Fibroblast of lung (primary cell): ENCODE measurements at places on chromosomes 6 and 20.

GRCh38 chr6:157962601-157963302 lies 18.9 kb upstream of the SYNJ2 start:
- peaks cover 10% of the 10 kb centered on the region for H3K4me1 ChIP-seq
- no peak overlapping the region for H3K4me3 ChIP-seq
- peak overlapping the region; percentile 91 for H3K27ac ChIP-seq
- peak; percentile 77 for DNase-seq
- no peaks in the 10 kb centered on the region for H3K36me3 ChIP-seq
- H3K27me3 ChIP-seq: no peaks in the 10 kb centered on the region

DNA sequence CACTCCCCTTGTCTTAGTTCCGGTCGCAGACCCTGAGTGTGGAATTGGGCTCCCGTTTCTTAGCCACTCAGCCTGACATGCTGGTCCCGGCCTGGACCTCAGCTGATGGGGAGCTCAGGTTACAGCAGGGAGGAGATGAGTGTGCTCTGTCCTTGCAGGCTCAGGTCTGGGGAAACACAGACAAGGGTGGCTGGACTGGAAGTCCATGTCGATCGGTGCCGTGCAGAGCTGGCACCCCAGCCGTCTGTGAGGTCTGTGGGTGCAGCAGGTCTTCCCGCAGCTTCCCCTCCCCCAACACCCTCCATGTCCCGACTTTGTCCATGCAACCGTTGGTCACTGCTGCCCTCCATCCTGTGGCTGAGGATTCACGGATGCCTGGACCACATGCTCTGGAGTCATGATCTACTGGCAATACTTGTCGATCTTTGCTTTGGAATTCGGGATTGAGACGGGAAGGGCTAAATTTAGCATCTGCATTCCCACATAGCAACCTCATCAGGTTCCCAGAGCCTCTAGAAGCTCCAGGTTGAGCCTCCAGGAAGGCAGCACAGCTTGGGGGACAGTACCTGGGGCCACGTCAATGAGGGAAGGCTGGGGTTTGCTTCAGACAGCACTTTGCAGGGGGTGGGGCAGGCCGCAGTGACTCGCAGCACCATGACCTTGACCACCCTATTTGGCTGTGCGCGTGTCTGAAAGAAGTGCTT lies 118.8 kb downstream of the PSMB1 start:
- H3K4me1 ChIP-seq: peaks cover 14% of the 10 kb centered on the region
- no peak overlapping the region for H3K27ac ChIP-seq
- no peak overlapping the region for H3K4me3 ChIP-seq
- no peaks in the 10 kb centered on the region for H3K27me3 ChIP-seq
- H3K36me3 ChIP-seq: no peaks in the 10 kb centered on the region
- peak; percentile 18 for DNase-seq

GRCh38 chr6:28371706-28372451 lies 22.1 kb downstream of the ZKSCAN3 start:
- no peaks in the 10 kb centered on the region for H3K27me3 ChIP-seq
- H3K4me3 ChIP-seq: no peak overlapping the region
- H3K27ac ChIP-seq: no peak overlapping the region
- H3K4me1 ChIP-seq: no peaks in the 10 kb centered on the region
- no peak for DNase-seq

DNA sequence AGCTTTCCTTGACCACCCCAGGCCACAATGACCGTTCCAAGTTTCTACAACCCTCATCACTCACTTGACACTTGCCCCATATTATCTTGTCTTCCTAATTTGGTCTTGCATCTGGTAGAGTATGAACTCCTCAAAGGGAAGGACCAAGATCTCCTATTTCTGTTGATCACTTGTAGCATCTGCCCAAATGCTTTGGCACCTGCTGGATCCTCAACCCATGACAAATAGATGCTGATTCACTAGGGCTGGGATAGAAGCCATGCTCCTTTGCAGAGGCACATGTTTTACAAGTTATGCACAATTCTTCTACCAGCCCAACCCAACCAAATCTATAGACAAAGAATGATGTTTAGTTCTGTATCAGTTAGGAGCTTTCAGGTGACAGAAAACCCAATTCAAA lies 110.7 kb downstream of the UNC5CL start:
- no peaks in the 10 kb centered on the region for H3K36me3 ChIP-seq
- H3K4me1 ChIP-seq: peaks cover 2% of the 10 kb centered on the region
- H3K27ac ChIP-seq: no peak overlapping the region
- no peak overlapping the region for H3K4me3 ChIP-seq
- H3K27me3 ChIP-seq: no peaks in the 10 kb centered on the region

DNA sequence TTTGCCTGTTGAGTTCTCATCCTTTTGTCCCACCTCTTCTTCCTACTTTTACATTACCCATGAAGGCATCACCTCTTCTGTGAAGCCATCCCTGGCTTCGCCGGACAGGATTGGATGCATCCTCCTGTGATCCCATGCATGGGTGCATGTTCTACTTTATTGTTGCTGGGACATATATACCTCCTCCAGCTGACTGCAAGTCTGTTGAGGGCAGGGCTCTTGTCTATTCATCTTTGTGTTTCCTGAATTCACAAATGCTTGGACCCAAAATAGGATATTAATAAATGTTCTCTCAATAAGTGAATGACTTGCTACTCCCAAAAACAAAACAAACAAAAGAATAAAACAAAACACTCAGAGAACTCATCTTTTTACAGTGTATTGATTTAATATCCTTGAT lies 5.1 kb downstream of the MYB start:
- no peak for DNase-seq
- no peak overlapping the region for H3K4me3 ChIP-seq
- no peaks in the 10 kb centered on the region for H3K36me3 ChIP-seq
- H3K27me3 ChIP-seq: peaks cover 6% of the 10 kb centered on the region
- no peak overlapping the region for H3K27ac ChIP-seq

- no peak overlapping the region for H3K27ac ChIP-seq
- no peak overlapping the region for H3K4me3 ChIP-seq
- no peaks in the 10 kb centered on the region for H3K36me3 ChIP-seq
- no peaks in the 10 kb centered on the region for H3K4me1 ChIP-seq
- H3K27me3 ChIP-seq: no peaks in the 10 kb centered on the region
- no peak for DNase-seq
These were observed 847 bp upstream of the NCR2 start for GRCh38 chr6:41334482-41335040.

DNA sequence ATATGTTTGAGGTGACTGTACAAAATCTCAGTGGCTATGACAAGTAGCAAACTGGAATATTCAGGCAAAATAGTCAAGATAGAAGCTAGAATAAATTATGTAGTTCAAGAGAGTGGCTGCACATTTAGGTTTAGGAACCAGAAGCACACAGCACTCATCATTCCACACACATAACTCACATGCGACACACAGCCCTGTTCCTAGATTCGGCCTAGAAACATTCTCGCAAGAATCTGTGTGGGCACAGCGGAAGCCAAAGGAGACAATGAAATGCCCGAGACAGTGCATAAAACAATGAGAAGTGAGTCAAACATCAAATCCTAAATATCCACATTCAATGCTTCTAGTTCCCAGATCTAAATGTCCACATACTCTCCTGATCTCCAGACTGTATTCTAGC lies 9.5 kb upstream of the SUPT3H start:
- no peak overlapping the region for H3K27ac ChIP-seq
- H3K4me1 ChIP-seq: no peaks in the 10 kb centered on the region
- no peak overlapping the region for H3K4me3 ChIP-seq
- DNase-seq: peak; percentile 81

DNA sequence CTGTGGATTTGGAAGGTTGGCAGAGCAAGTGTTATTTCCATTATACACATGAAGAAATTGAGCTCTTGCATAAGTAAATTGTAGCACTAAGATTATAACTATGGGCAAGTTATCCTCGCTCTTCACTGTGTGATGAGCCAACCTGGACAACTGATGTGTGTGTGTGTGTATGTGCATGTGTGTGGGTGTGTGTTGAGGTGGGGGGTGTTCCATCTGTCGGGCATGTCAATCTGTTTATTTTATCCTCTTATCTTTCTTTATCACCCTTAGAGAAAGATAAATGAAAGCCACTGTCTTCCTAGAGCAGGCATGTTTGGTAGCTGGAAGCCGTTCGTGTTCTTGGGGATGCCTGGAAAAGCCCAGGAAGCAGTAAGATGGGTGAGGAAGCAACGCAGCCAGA lies 3.0 kb upstream of the DSP start:
- no peaks in the 10 kb centered on the region for H3K4me1 ChIP-seq
- H3K27me3 ChIP-seq: peaks cover 14% of the 10 kb centered on the region
- H3K27ac ChIP-seq: no peak overlapping the region
- no peak overlapping the region for H3K4me3 ChIP-seq
- no peaks in the 10 kb centered on the region for H3K36me3 ChIP-seq

GRCh38 chr6:21800948-21801438 lies 207.4 kb downstream of the SOX4 start:
- H3K36me3 ChIP-seq: no peaks in the 10 kb centered on the region
- peak; percentile 85 for DNase-seq
- H3K27me3 ChIP-seq: no peaks in the 10 kb centered on the region
- no peaks in the 10 kb centered on the region for H3K4me1 ChIP-seq

- no peaks in the 10 kb centered on the region for H3K27me3 ChIP-seq
- DNase-seq: no peak
- H3K4me3 ChIP-seq: no peak overlapping the region
These were observed 54.9 kb downstream of the MYH7B start for GRCh38 chr20:35010405-35011192.

DNA sequence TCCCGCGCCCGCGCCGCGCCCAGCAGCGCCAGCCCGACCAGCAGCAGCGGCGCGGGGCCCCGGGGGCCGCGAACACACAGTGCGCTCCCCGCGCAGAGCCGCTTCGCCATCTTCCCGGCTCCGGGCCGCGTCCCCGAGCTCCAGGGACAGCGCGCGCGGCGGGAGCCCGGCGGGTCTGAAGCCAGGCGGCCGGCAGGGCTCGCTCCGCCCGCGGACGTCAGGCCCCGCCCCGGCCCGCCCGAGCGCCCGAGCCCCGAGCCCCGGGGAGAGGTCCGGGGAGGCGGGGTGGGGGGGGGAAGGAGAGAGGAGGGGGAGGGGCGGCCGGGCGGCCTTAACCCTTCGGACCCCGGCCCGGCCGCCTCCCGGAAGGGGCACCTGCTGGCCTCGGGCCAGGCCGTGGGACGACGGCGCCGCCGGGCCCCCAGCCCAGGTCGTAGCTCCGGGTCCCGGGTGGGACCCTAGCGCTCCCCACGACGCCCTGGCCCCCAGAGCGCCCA lies at the start of gene LAMA5:
Gene LAMA5, minus strand, starts transcription at position 177 of the 497 bp plus-strand sequence. Its CDS starts 67 bp downstream, at position 110.
- H3K36me3 ChIP-seq: peaks cover 3% of the 10 kb centered on the region
- H3K4me3 ChIP-seq: peak within 1 kb of the TSS; percentile 65
- no peak within 1 kb of the TSS for H3K27ac ChIP-seq
